Fibroblast of pulmonary artery (primary cell): ENCODE measurements at places on chromosomes 7 and 10.

GRCh38 chr7:120583899-120584586, 273.9 kb downstream of the TSPAN12 start:
- DNase-seq: peak; percentile 62

DNA sequence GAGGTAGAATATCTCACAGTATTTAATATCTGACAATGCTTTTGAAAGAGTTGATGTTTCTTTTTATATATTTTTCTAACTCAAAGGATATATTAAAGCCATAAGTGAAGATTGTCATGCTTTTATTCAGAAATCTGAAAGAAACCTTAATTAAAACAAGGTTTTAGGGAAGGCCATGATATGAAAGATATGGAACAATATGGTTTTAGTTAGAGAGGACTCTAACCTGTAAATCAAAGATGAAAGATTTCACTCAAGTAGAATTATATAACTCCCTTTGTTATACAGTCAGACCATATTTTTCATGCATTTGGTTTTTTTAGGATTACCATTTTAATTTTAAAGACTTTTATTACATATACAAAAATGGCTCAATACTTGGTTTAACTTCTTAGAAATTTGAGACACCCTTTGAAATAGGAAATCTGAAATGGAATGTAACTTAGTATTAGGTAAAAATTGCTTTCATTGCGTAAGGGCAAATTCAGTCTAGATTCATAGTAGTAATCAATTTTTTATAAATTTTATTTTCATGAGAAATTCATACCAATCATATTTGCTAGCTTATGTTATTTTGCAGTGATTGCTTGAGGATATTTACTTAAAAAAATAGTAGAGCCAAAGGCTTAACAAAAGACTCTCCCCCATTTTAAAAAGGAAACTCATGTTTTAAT, 119.8 kb downstream of the TWIST1 start:
- no peak for DNase-seq

DNA sequence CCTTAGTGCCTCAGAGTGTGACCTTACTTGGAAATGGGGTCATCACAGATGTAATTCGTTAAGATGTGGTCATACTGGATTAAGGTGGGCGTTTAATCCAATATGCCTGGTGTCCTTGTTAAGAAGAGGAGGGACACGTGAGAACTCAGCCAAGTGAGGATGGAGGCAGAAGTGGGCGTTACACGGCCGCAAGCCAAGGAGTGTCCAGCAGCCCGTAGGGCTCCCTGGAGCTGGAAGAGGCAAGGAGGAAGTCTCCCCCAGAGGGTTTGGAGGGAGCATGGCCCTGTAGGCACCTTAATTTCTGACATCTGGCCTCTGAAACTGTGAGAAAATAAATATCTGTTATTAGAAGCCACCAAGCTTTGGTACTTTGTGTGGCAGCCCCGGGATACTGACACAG, 21.3 kb downstream of the DOCK1 start:
- no peak for DNase-seq

DNA sequence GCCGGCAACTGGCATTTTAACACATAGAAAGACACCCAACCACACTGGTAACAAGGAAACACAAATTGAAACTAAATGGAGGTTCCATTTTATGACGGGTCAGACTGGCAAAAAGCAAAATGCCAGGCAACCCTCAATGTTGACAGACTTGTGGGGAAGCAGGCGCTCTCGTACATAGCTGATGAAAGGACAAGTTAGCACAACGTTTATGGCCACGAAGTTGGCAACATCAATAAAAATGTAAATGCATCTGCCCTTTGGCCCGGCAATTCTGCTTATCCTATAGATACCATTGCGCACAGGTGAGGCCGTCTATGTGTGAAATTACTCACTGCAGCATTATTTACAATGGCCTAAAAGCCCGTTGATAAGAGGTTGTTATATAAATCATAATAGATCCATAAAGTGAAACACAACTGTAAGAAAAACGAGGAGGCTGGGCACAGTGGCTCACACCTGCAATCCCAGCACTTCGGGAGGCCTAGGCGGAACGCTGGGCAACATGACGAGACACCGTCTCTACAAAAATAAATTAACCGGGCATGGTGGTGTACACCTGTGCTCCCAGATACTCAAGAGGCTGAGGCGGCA, 39.8 kb downstream of the FOXL3 start:
- no peak for DNase-seq

DNA sequence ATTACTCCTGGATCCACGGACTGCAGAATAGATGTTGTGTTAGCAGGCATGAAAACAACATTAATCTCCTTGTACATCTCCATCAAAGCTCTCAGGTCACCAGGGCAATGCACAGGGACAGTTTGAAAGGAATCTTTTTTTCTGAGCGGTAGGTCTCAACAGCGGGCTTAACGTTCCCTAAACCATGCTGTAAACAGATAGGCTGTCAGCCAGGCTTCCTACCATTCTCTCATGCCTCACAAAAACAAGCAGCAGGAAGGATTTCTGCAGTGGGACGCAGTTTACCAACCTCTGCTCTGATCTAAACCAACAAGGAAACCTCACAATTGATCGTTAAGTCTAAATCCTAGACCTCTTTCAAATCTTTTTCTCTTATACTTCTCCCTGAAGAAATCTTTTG, 50.8 kb downstream of the CNOT4 start:
- DNase-seq: no peak

- peak; percentile 62 for DNase-seq
These were observed 26.7 kb upstream of the COL1A2 start for GRCh38 chr7:94367949-94368348.

DNA sequence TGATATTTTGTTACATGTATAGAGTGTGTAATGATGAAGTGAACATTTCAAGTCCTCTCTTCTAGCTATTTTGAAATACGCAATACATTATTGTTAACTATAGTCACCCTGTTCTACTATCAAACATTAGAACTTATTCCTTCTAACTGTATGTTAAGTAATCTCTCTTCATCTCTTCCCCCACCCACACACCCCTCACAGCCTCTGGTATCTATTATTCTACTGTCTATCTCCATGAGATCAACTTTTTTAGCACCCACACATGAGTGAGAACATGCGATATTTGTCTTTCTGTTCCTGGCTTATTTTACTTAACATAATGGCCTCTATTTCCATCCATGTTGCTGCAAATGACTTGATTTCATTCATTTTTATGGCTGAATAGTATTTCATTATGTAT, 57.7 kb upstream of the EGR2 start:
- no peak for DNase-seq

DNA sequence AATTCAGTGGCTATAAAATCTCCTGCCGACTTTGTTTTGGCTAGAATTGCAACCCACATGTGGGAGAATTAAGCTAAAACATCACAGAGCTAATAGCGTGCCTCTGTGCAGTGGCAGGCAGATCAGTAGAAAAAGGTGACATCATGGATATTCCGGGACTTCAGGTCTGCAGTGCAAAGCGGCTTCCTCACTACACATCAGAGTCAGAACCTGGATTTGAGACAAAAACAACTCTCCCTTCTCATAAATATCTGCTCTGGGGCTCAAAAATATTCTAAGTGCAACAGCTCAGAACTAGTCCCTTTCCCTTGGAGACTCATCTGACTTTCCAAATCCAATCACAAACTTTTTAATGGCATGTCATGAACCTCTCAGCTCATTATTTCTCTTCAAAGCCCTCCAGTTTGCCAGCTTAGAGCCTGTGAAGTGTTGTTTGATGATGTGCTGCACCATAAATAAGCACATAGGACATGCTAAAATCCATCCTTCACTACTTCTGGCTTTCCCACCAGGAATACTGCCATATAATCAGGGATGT, 337.1 kb downstream of the RNLS start:
- DNase-seq: peak; percentile 62

DNA sequence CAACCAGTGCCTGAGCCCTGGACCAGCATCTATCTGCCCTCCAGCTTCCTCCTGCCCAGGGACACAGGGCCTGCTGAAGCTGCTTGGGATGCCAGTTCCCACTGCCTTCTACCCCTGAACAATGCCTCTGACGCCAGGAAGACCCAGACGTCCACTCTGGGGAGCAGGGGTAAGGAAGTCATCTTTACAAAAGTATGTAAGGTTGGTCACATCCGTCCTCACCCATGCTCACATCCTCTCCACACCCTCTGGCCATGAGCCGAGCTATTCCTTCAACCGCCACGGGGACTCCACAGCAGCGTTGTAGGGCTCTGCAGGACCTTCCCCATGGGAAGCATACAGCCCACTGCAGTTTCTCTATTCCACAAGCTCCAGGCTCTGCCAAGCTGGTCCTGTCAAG, 58.5 kb downstream of the CLRN3 start:
- DNase-seq: no peak

GRCh38 chr7:42151309-42151708, 85.7 kb downstream of the GLI3 start:
- peak; percentile 39 for DNase-seq

GRCh38 chr7:92623544-92623943, 33.4 kb upstream of the FAM133B start:
- no peak for DNase-seq

DNA sequence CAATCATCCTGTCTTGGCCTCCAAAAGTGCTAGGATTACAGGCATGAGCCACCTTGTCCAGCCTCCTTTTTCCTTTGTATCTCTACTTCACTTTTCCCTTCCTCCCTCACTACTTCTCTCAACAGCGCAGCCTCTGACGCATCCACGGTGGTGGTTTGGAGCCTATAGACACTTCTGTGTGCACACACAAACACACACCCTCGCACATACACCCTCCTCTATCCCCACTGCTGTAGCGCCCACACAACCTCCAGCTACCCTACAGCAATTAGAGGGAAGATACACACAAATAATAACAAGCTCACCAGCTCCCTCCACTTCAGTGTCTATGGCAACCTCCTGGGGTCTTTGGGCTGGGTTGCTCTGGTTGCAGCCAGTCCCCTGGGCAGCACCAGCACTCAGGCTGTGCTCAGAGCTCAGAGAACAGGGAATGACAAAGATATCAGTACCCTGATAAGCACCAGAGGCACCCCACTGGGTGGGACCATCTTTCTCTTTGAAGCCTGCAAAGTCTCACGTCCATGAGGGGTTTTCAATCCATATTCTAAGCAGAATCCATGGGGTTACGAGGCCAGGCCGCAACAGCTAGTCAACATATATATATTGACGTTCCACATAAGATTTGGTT, 3.3 kb upstream of the CAMK2G start:
- no peak for DNase-seq

GRCh38 chr7:12716134-12716681, 28.8 kb downstream of the ARL4A start:
- peak; percentile 29 for DNase-seq

- DNase-seq: peak; percentile 14
These were observed 100.8 kb upstream of the STK17A start for GRCh38 chr7:43481902-43482678.

DNA sequence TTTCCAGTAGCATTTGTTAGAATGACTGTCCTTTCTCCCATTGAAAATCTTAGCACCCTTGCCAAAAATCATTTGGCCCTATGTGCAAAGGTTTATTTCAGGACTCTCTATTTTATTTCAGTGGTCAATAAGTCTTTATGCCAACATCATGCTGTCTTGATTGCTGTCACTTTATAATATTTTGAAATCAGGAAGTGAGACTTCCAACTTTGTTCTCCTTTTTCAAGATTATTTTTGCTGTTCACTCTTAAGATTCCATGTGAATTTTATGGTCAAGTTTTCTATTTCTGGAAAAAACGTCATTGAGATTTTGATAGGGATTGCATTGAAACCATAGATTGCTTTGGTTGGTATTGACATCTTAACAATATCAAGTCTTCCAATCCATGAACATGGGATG, 65.1 kb downstream of the PAXIP1 start:
- no peak for DNase-seq

- no peak for DNase-seq
These were observed 182.4 kb downstream of the MALRD1 start for GRCh38 chr10:19231034-19231433.

DNA sequence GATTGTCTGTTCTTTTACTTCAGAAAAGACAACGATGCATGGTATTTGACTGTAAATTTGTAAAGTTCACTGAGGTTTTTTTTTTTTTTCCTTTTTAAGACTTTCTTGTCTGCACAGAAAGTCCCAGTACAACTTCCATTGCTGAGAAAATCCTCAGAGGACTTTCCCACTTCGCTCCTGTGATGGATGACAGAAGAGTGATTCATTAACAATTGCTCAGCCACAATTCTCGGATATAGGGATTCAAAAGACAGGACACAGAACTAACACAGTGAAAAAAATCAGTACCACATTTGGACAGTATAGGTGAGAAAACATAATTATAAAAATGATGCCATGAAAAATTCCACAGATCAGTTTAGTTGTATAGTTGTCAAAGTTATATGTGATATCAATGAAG, 48.0 kb downstream of the SEC23IP start:
- DNase-seq: peak; percentile 47

- peak; percentile 51 for DNase-seq
These were observed 146.0 kb downstream of the SND1 start for GRCh38 chr7:127798023-127798422.

DNA sequence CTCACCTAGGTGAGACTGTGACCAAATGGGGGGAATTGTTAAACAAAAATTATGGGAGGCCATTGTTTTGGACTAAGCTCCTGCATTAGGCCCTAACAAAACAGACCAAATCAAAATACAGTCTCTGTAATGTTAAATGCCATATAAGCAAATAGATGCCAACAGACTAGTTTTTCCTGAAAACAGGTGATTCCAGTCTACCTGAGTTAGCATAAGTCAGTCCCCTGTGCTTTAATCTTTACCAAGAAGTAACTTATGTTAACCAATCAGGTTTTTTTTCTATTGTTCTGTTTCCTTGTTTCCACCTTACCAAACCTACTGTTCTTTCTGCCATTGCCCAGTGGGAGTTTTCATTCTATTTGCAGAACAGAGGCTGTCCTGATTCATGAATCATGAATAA, 48.0 kb downstream of the PDZD8 start:
- no peak for DNase-seq

DNA sequence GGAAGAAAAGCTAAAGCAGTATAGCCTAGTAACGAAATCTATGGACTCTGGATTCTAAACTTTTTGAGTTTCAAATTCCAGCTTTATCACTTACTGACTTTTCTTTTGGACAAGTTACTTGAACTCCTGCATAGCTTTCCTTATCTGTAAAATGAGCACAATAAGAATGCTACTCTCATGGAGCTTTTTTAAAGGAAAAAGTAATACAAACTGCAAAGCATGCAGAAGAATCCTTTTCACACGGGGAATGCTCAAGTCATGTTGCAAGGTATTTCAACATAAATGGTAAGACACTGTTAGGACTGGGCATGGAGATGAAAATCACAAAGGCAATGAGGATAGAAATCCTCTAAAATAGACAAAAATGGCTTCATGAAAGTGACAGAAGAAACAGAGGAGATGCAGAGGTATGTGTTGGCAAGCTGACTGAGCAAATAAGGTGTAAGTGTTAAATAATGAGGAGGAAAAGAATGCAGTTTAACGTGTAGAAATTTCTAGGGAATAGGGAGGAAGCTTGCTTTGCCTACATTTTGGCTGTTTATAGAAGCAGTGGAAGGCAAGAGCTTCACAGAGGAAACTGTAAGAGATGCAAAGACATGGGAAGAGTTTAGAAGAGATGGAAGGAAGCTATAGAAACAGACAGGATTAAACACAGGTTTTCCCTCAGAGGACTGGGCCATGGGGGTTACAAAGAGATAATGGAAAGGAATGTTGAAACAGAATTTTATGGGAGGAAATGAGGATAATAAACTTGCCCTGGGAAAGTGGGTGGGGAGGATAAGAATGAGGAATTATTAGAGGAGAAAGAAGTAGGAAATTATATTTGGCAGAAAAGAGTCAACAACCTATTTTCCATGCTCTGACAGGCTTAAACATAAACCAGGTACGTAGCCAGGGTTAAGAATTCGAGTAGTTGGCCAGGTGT, 28.8 kb upstream of the SNX13 start:
- DNase-seq: peak; percentile 28
